ENCODE measurements at places on chromosomes 11 and 22.
A peak's percentile ranks its signal among the peaks of the same experiment; 100 is the strongest.

DNA sequence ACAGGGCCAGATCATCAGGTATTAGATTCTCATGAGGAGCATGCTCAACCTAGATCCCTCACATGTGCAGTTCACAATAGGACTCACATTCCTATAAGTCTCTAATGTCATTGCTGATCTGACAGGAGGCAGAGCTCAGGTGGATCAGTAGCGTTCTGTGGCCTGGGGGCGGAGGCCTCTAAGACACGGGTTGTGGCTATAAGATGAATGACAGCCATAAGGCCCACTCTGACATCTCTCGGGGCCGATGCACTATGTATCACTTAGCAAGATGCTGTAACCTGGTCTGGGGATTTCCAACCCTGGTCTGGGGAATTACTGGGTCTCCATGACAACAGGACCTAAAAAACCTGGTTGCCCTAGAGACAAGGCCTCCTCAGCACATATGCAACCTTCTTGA, 932.7 kb downstream of the TBC1D22A start:
- no peak for DNase-seq

DNA sequence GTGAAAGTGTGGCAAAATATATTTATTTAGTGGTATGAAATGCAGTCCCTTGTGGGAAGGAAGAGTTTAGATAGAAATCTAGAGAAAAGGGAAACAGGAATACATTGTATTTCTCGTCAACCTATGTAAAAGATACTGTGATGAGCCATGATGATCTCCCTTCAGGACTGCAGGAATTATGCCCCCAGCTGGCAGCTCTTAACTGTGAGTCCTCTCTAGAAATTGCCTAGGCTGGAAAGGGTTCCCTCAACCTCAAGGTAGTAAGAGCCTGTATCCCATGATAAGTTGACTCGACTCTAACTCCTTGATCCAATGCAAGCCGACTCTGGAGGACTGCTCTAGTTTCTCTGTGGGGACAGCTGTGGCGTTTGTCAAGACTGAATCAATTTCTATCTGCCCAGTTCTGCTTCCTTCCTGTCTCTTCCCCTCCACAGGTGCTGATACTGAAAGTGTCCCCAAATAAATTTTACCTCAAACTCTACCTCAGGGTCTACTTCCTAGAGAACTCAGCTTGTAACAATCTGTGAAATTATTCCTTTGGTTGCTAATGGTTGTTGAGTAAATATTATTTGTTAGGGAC, 897.3 kb downstream of the METTL15 start:
- DNase-seq = no peak

DNA sequence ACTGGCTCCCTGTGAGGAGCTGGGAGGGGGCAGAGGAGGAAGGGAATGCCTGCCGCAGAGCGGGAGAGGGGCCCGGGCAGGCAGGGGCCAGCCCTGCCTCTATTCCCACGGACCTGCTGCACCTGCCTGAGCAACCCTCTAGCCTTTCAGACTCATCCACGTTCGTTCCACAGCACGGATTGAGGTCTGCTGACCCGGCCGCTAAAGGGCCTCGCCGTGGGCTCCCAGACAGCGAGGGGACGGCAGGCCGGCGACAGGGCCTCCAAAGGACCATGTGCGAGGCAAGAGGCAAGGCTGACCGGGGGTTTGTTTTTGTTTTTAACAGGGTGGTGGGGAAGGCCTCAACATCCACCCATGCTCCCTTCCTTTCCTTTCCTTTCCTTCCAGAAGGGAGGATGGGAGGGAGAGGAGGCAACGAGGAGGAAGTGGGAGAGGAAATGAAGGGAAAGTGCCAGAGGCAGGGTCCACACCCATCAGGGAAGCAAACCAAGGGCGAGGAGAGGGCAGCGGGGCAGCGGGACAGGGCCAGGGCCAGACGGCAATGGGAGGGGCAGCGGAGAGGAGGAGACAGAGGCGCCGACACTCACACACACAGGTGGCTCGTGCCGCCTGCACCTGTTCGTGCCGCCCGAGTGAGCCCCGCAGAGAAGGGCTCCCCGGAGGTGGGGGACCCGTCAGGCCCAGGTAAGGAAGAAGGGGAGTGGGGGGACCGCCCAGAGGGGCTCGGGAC, 7.5 kb downstream of the LRFN4 start:
- DNase-seq = no peak

DNA sequence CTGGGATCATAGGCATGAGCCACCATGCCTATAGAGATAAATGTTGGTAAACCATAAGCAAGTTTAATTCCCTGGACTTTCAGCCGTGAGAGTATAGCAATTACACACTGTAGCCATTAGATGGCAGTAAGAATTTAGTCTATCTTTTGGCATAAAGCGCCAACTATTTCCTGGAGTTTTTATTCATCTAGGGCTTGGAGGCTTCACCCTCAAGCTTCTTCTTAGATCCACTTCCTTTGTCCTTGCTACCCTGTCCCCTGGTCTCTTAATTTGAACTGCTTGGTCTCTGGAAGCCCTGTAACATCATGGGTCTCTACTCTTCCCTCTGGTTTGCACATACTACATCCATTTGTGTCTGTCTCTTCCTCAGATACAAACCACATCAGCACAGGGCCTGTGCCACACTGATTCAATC, 38.2 kb downstream of the OR10A6 start:
- peak; percentile 60 for DNase-seq

GRCh38 chr22:19620742-19621371, 93.4 kb upstream of the SEPTIN5 start:
- DNase-seq = no peak

DNA sequence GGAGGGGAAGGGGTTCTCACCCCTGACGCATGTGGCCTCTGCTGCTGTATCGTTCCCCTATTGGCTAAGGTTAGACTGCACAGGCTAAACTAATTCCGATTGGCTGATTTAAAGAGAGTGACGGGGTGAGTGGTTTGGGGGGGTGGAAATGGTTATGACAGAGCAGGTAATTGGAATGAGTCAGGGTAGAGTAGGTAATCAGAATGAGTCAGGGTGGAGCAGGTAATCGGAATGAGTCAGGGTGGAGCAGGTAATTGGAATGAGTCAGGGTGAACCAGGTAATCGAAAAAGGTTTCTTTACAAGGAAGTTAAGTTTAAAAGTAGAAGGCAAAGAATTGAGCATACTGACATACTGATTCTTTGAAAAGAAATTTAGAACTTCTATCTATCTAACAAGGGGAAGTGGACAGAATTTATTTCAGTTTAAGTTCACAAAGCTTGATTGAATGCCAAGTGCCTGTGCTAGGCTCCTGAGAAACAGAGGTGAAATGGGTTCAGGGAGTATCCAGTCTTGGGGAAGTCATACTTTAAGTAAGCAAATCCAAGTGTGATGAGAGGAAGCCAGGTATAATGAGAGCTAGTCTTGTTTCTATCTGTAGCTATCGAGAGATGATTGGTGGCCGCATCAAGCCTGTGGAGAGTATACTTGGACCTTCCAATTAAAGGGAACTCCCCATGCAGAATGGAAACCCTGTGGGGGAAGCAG, 58.0 kb downstream of the C11orf91 start:
- no peak for DNase-seq

DNA sequence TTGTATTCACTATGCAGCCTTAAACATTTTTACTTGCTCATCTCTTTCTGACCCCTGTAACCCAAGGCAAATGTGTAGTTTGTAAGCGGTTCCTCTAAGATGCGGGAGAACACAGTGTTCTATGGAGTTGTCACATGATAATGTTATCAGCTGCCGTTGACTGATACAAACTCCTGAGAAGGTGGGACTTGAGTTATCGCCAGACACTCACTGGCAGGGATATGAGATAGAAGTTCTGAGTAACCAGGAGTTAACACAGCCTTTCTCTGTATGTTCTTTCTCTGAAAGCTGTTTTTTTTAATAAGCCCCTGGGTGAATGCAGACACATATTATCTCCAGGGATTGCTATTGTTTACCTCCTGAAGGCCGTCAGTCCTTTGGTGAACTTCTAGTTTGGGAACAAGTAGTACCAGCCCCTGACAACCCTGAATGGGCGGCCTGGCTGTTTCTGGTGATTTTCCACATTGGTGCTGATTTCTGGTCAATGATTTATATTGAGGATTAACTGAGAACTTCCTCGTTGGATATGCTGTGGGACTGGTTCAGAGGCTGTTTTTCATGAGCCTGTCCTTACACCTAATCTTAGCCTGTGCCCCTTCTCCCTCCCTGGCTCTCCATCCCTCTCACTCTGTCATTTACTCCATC, 155.3 kb upstream of the RASSF10 start:
- DNase-seq = no peak

DNA sequence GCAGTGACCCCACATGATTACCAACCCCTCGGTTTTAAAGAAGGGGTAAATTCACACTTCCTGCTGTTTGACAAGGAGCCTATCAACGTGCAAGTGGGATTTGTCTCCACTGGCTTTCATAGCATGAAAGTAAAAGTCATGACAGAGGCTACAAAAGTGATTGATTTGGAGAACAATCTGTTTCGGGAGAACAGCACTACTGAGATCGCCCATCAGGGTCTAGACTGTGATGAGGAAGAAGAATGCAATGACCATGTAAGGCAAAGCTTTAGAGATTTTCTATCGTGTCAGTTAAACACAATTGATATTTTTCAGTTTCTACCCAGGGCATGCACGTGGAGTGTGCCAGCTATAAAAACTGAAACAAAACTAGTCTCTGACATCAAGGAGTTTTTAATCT, 41.7 kb downstream of the HORMAD2 start:
- no peak for DNase-seq
